Stimulated activated CD4-positive, alpha-beta T cell treated with anti-CD3 and anti-CD28 coated beads, Interleukin-12 subunit alpha, Interleukin-12 subunit beta, amount 100 ng/mL, for 4 hours (primary cell): ENCODE measurements at places on chromosomes 4 and X.

GRCh38 chrX:41661366-41662095 is 27.2 kb upstream of the GPR34 start:
- no peak for DNase-seq

GRCh38 chr4:171534391-171534790 is 278.8 kb upstream of the GALNTL6 start:
- no peak for DNase-seq

GRCh38 chr4:141654098-141654497 is 17.7 kb downstream of the IL15 start:
- no peak for DNase-seq

DNA sequence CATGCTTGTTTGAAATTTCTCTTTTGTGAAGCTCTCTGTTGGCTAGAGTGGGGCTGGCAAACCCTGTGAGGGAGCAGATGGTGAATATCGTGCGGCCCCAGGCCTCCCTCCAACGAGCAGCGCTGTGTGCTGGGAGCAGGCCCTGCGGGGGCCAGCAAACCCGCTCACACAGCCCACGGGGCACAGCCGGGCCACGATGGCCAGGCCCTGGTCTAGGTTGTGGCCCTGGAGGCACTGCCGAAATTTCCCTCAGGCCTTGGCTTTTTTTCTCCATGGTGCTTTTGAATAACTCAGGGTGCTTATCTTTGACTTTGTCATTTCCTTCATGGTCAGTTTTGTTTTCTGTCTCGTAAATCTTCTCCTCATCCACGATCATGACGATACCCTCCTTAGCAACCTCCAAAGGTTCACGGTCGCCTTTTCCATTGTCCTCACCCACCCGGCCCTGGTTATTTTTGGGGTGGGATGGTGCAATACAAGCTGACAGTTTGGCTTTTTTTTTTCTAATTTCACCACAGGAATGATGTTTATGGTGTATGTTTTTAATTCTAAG is 20.7 kb downstream of the PCGF3 start:
- no peak for DNase-seq

DNA sequence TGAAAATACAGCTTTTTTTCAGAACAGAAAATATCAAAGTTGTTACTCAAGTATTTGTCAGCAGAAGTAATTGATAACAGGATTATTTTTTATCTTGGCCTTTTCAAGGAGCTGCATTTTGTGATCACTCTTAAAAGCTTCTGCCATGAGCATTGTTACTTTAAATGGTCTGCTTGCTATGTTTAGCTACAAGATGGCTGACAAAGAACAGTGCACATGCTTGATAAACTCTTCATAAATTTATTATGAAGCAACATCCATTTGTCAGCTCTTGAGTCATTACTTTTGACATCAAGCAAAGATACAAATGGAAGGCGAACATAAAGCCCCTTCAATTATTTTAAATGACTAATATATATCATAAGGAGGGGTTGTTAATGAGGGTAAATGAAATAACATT is 205.4 kb upstream of the RPS6KA3 start:
- DNase-seq: no peak
